ENCODE measurements at places on chromosomes 2 and 18.

DNA sequence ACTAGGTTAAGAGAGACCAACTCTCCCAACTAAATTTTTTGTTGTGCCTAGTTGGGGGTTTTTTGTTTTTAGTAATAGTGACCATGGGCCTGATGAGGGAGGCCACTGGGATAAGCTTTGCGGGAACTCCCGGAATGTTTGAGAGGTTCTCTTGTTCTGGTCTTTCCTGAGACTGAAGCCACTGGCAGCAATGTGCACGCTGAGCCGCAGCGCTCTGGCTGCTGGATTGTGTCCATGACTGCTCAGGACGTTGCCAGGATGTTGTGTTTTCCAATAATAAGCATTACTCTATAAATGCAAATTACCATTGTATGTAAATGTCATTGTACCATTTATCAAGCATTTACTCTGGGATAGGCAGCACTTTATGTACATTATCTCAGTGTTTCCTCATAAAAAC lies 126.1 kb downstream of the GALNT1 start:
- no peak for DNase-seq

DNA sequence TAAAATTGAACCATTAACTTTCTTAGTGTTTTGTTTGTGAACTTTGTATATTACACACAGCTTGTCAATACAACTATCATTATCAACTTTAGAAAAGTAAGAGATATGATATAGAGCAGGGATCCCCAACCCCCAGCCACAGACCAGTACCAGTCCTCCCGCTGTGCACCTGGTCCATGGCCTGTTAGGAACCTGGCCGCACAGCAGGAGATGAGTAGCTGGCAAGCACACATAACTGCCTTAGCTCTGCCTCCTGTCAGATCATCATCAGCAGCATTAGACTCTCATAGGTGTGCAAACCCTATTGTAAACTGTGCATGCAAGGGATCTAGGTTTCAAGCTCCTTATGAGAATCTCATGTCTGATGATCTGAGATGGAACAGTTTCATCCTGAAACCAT lies 491.0 kb upstream of the NXPH2 start:
- DNase-seq = no peak

GRCh38 chr2:141384676-141385075 lies 746.1 kb downstream of the LRP1B start:
- no peak for DNase-seq

- no peak for DNase-seq
Observed at GRCh38 chr2:127277028-127277427, 16.9 kb downstream of the ERCC3 start.

DNA sequence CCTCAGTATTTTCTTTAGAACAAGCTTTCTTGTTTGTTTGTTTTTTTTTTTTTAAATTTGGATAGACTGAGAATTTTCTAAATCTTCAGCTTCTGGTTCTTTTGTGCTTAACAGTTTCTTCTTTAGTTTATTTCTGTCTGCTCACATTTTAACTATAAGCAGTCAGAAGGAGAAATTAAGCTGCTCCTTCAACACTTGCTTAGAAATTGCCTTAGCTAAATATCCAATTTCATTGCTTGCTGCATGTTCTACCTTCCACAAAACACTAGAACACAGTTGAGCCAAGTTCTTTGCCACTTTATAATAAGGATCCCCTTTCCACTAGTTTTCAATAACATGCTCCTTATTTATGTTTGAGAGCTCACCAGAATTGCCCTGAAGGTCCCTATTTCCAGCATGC lies 57.7 kb downstream of the NBEAL1 start:
- DNase-seq = no peak

- DNase-seq = no peak
Observed at GRCh38 chr2:88245109-88245508, 75.0 kb downstream of the THNSL2 start.

- no peak for DNase-seq
Observed at GRCh38 chr2:225117051-225117716, 74.9 kb upstream of the DOCK10 start.

GRCh38 chr2:19801367-19802080 lies 100.3 kb downstream of the TTC32 start:
- DNase-seq = no peak

GRCh38 chr2:28336264-28336980 lies 56.2 kb upstream of the FOSL2 start:
- no peak for DNase-seq

GRCh38 chr2:234290671-234291070 lies 206.2 kb downstream of the ARL4C start:
- DNase-seq = peak; percentile 66

DNA sequence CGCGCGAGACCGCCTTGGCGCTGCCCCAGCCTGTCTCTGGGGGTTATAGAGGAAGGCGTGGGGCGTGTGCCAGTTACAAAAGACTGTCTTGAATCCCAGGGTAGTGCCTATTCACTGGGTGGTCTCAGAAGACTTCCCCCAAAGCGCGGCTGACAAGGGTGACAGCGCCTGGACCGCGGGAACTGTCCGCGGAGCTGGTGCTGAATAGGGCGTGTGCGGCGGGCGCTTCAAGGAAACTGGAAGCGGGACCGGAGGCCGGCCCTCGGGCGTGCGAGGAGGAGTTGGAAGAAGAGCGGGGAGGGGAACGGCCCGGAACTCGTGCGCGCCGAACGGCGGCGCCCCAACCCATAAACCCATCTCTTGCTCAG lies 2.3 kb downstream of the EGR4 start:
- no peak for DNase-seq

DNA sequence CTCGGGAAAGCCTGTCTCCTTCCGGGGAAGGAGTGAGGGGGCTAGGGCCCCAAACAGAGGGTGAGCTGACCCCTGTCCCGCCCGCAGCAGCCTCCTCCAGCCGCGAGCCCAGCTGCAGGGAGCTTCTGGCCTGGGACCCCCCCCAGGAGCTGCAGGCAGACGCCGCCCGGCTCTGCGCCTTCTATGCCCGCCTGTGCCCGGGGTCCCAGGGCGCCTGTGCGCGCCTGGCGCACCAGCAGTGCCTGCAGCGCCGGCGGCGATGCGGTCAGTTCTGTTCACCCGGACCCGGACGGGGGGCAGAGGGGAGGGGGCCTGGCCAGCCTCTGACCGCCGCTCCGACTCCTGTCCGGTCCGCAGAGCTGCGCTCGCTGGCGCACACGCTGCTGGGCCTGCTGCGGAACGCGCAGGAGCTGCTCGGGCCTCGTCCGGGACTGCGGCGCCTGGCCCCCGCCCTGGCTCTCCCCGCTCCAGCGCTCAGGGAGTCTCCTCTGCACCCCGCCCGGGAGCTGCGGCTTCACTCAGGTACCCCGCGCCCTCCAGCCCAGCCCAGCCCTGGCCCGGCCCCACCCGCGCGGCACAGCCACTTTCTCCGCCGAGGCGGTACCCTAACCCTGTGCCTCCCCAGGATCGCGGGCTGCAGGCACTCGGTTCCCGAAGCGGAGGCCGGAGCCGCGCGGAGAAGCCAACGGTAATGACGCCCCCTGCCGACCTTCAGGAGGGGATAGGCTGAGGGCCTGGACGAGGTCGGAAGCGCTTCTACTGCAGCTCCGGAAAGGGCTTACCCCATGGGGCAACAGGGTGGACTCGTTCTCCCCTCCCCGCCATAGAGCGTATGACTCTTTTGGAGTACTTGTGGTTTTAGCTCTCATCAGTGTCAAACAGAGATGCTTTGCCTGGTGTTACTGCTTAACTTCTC lies 2.0 kb upstream of the CHRND start:
- DNase-seq = no peak

DNA sequence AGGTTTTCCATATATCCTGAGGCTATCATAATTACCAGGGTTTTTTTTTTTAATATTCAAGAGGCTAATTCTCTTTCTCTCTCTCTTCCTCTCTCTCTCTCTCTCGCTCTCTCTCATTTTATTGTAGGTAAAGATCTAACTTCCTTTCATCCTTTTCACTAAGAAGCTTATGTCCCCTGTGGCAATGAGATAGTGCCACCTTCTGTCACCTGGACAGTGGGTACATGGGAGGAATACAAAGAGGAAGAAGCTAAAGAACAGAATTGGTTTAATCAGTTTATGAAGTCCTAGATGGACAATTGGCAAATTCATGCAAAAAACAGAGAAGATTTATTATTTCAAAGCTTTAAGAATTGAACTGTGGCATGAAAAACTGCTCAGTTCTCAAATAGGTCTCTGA lies 1582.3 kb upstream of the TMEFF2 start:
- DNase-seq = no peak

- DNase-seq = peak; percentile 7
Observed at GRCh38 chr2:84969511-84970209, 1.3 kb upstream of the KCMF1 start.

GRCh38 chr2:135985826-135986393 lies 484 bp upstream of the DARS1 start:
- peak; percentile 37 for DNase-seq

DNA sequence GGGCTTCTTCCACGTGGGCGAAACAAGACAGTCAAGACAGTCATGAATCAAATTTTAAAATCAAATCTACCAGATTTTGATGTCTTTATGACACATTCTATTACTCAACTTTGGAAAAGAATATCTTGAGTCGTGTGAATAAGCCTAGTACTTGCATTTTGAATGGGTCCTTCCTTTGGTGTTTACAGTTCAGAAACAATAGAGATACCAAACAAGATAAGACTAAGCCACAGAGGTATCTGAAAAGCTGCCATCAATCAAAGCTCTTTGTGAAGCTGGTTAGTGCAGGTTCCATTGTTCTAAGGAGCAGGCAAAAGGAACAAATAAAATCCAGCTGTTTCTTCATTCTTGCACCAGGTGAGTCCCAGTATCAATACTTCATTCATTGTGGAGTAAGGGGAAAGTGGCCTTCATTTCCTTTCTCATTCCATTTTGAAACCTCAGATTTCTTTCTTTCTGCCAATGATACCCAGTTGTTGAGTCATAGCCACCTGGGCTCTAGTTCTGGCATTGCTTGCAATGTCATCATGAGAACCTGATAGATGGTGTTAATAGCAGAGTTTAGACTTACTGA lies 151.7 kb upstream of the L3MBTL4 start:
- DNase-seq = no peak

DNA sequence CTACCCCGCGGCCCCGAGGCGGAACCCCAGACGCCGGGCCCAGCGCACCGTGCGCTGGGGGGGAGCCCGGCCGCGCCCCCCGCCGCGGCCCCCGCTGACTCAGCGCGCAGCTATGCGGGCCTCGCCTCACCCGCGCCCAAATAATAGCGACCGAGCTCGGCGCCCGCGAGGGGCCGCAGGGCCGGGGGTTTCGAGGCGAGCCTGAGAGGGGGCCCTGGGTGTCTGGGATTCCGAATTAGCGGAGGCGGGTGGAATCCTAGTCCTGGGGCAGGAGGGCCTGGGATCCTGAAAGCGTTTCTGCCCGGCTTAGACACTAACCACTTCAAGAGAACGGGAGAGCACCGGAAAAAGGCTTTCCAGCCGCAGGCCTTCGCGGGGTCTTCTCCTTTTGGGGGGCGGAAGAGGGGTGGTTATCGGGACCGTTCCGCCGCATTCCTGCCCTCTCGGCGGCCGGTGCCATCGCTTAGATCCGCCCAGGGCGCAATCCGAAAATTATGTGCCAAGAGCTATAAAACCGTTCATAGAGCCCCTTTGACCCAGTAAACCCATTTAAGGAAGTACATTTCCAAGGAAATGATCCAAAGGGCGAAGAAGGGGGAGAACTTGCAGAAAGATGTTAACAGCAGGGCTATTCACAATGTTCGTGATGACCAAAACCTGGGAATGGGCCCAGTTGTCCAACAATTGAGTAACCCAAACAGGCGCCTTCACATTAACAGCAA lies 681 bp upstream of the ROCK2 start:
- DNase-seq = no peak

DNA sequence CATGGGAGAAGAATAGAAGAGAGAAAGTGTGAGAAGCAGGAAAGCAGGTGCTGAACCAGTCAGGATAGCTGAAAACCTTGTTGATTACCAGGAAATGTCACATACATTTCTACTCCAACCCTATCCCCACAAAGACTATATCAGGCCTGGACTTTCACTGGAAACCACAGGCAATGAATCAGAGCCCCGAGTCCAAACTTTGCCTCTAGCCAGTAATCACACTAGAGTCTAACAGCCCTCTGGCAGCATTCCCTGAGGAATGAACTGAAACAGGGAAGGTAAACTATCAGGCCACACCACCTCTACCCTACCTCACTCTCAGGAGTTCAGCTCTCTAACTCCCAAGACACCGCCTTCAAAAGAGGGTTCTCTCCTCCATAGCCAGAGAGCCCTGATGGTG lies 18.7 kb upstream of the IHH start:
- DNase-seq = no peak

Measured in activated CD4-positive, CD25-positive, alpha-beta regulatory T cell treated with anti-CD3 and anti-CD28 coated beads, Interleukin-2, amount 50 U/mL, for 16 hours (primary cell).